ENCODE measurements at places on chromosomes 7 and 10. TPM values are rescaled to one million over a fixed set of nuclear protein-coding genes. Genes with fewer than 3 reads are reported as not detected.

Gene OR6B1
- not detected for total RNA-seq

Gene EGFR
- total RNA-seq, result 0.56 TPM

Gene CCDC3
- 1.4 TPM for total RNA-seq

Gene VWC2
- not detected for total RNA-seq

Gene PRSS1
- total RNA-seq, result not detected

Gene TEX47
- total RNA-seq, result not detected

Gene FAM200A
- 6.1 TPM for total RNA-seq

Gene PITRM1
- total RNA-seq, result 47.1 TPM

Gene COL17A1
- 0.84 TPM for total RNA-seq

Gene IDI2
- total RNA-seq, result not detected

Gene H2BK1
- total RNA-seq, result not detected

Gene SUN3
- not detected for total RNA-seq

Gene OPN4
- not detected for total RNA-seq

Gene FZD1
- 6.0 TPM for total RNA-seq

Gene ELN
- total RNA-seq, result 5.4 TPM

Gene SFXN2
- total RNA-seq, result 7.1 TPM

Gene AKR1C8
- not detected for total RNA-seq

Gene CPVL
- total RNA-seq, result 0.93 TPM

Gene TNS3
- total RNA-seq, result 13.6 TPM

Gene MYOZ1
- total RNA-seq, result not detected

Gene OLAH
- total RNA-seq, result 0.33 TPM

Gene PPP1R9A
- total RNA-seq, result 19.2 TPM

Gene SMKR1
- 0.09 TPM for total RNA-seq

Gene HMX2
- not detected for total RNA-seq

All from dermis blood vessel endothelial cell (primary cell).